ENCODE measurements at places on chromosomes 5 and 9. TPM values are rescaled to one million over a fixed set of nuclear protein-coding genes. Genes with fewer than 3 reads are reported as not detected.

SLC34A3 gene
- total RNA-seq: not detected

URM1 gene
- 51.8 TPM for total RNA-seq

SPINK7 gene
- not detected for total RNA-seq

PAIP1 gene
- 48.0 TPM for total RNA-seq

FRMPD1 gene
- not detected for total RNA-seq

DNA sequence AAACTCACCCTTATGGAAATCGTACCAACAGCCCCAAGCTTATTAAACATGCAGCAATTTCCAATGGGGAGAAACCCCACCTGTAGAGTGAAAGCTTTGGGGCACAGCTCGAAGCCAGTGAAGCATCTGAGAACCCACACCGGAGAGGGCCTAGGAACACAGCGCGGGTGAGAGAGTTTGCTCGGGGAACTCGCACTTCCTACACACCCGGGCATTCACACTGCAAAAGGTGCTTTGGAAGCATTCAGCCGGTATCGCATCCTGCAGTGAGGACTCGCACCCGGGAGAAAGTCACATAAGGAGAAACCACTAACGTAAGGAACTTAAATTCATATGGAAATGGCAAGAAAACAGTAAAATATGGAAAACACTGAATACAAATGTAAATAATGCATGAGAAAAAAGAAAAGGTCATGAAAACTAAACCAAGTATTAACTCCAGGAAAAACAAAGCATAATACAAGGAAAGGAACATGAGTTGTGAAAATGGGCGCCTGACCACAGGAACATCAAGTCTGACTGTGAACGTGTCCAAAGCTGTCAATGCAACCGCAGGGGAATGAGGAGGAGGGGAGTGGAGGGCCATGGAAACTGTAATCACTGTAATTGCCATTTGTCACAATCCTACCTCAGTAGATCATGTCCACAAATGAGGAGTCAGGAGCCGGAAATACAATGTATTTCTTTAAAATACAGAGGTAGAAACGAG is 28.7 kb downstream of the CAMSAP1 start:
- no peak for DNase-seq

GRCh38 chr5:82728926-82729702 is 348.1 kb downstream of the TMEM167A start:
- DNase-seq: no peak

SPACA9 gene
- total RNA-seq: 5.7 TPM

DNA sequence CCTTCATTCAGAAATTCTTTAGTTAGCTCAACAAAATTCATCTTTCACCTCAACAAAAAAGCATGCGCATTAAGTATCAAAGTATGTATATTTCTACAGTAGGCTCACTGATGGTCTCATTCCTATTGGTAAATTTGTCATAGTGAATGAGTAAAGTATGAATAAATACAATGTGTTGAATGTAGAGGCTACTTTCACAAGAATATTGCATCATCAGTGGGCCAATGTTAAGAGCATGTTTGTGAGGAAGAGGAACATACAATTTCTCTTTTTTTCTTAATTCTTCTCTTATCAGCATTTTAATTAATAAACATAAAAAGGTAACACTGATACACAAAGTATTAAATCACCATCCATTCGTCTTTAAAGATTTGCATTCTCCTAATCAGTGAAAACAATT is 505.1 kb downstream of the CETN3 start:
- DNase-seq: no peak

GRCh38 chr5:138668451-138669380 is 84.5 kb upstream of the CTNNA1 start:
- no peak for DNase-seq

DNA sequence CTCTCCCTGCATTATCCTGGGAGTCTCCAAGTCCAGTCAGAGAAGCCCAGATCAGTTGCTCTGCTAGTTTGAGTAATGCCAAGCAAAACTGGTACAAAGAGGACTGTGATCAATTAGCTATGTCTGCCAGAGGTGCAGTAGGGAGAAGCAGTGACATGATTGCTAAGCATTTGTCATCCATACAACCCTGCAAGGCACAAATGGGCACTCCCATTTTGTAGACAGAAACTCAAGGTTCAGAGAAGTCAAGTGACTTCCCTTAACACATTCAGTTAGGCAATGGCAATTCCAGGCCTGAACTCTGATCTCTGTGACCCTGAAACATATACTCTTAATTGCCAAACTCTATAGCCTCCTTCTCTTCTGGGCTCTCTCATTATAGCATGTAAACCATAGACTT is 34.0 kb downstream of the NDST1 start:
- DNase-seq: no peak

OR1B1 gene
- not detected for total RNA-seq

ZFP2 gene
- 0.32 TPM for total RNA-seq

DNA sequence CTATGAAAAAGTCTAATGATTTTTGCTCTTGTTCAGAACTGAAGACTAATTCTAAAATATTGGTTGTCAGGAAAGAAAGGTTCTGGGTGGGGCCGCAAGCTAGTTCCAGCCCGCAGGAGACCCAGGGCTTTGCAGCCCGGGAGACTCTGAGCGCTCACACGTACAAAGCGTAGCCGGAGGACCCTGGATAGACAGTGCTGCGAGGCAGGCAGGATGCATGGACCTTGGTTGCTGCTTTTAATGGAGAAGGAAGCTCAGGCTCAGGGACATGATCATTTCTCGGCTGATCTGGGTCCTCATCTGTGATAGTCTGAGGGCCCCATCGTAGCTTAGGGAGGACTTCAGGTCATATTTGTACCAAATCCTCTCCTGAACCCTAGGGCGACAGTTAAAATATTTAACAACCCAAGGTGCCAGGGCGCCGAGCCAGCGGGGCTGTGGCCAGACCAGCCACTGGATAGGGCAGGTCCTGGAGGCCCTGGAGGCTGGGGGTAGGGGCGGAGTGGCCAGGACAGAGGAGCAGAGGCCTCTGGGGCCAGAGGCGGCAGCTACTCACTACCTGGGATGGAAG is 70.1 kb upstream of the UNC5A start:
- DNase-seq: no peak

DNA sequence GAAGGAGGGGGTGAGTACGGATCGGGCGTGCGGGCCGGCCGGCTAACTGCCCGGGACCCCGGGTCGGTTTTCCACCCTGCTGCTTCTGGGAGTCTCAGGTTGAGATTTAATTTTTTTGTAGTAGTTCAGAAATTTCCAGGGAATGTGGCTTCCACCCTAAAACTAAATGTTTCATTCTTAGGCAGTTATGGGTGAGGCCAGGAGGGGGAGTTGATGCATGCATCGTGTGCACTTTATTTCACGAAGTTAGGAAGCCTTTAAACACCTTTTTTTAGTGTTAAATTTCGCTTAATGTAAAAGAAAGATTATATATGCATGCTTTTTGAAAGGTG is 905 bp downstream of the CDK9 start:
- no peak for DNase-seq

SMIM32 gene
- total RNA-seq: not detected

DNA sequence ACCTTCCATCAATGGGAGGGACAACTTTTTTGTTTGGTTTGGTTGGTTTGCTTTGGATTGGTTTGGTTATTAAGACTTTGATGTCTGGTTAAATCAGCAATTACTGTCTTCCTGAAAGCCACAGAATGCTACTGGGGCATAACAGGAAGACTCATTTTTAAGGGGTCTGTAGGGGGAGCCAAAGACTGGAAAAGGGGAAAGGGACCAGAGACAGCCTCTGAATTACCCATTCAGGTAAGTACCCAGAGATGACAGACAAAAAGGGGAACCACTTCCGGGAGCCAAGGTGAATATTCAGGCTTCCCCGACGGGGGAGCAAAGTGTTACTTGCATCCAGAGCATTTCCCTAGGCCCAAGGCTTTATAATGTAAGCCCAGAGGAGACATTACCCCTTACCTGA is 4.6 kb upstream of the FEM1C start:
- DNase-seq: peak; percentile 59

DNA sequence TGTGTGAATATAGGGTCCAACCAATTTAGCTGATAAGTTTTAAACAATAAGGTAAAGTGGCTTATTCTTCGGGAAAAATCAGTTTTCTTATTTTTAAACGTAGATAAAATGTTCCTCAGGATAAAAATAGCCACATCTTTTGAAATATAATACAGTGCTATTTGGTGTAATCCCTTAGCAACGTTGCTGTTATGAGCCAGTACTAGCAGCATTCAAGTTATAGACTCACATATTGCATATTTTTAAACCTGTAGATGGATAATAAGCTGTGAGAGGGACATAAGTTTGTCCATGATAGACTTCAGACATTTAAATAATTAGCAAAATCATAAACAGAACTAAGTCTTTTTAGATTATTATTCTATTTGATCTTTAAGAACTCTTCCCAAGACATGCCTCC is 6.3 kb downstream of the PDE4D start:
- no peak for DNase-seq

- DNase-seq: no peak
Measured at GRCh38 chr5:177530638-177531037, 13.9 kb upstream of the DDX41 start.

TMEM245 gene
- total RNA-seq: 40.8 TPM

- DNase-seq: peak; percentile 99
Measured at GRCh38 chr5:1315709-1316587, 21.1 kb upstream of the TERT start.

DNA sequence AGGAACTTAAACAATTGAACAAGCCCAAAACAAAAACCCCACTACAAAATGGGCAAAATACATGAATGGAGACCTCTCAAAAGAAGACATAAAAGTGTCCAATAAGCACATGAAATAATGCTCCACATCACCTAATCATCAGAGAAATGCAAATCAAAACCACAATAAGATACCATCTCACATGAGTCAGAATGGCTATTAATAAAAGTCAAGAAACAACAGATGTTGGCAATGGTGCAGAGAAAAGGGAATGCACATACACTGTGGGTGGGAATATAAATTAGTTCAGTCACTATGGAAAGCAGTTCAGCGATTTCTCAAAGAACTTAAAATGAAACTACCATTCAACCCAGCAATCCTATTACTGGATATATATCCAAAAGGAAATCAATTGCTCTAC is 337.4 kb upstream of the GRIA1 start:
- no peak for DNase-seq

GRCh38 chr9:137007108-137007815 is 10.9 kb upstream of the CLIC3 start:
- DNase-seq: no peak

DNA sequence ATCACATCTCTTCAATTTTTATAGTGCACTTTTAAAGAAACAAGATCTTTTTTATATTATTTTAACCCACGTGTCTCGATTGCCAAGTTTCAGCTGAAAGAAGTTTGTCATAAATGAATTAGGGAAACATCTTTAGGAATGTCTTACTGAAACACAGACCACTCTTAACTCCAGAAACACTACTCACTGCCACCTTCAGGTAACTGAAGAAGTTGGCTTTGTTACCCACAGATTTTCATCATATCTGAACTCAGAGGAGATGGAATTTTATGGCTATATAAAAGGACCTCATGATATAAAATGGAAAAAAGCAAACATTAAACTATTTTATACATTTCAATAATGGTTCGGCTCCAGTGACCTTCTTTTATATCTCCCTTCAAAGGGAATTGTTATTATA is 158.0 kb downstream of the SEMA5A start:
- DNase-seq: no peak

DNA sequence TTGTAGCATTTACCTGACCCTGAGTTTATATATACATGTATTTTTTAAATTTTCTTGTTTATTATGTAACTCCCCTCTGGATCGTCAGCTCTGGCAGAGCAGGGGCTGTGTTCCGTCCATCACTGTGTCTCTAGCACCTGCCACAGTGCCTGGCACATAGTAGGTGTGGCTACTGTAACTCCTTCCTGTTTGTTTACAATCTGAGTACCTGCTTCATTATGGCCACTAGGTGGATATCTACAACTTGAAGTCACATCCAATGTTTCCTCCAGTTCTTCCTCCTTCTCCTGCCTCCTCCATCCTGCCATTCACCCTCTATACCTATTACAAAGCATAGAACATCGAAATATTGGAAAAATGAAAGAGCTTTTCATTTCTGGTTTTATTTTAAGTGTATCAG is 14.2 kb upstream of the PPP1R2B start:
- DNase-seq: peak; percentile 81

- DNase-seq: no peak
Measured at GRCh38 chr9:7137571-7137970, 379.8 kb downstream of the KDM4C start.

- no peak for DNase-seq
Measured at GRCh38 chr5:103617090-103617489, 54.5 kb upstream of the NUDT12 start.

GRCh38 chr5:135576075-135576599 is 2.7 kb downstream of the CXCL14 start:
- no peak for DNase-seq

STPG3 gene
- total RNA-seq: 1.7 TPM

DNA sequence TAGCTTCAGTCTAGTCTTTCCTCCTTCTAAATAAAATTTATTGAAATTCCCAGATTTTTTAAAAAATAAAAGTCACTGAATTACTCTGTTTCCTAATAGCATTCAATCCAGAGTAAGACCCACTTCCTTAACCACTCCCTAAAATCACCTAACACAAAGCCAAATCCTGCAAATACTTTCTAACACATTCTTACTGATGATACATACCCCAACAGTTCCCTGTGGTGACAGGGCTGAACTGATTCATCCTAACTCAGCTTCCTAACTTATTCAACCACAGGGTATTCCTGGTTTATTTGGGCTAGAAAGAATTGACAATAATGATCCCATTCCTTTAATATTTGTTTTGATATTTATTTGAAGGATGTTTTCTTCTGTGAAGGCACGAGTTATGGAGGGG is 40.7 kb upstream of the ZNF300 start:
- no peak for DNase-seq

GRCh38 chr9:26112724-26113123 is 434.5 kb upstream of the TUSC1 start:
- no peak for DNase-seq

PAM gene
- total RNA-seq: not detected

DNA sequence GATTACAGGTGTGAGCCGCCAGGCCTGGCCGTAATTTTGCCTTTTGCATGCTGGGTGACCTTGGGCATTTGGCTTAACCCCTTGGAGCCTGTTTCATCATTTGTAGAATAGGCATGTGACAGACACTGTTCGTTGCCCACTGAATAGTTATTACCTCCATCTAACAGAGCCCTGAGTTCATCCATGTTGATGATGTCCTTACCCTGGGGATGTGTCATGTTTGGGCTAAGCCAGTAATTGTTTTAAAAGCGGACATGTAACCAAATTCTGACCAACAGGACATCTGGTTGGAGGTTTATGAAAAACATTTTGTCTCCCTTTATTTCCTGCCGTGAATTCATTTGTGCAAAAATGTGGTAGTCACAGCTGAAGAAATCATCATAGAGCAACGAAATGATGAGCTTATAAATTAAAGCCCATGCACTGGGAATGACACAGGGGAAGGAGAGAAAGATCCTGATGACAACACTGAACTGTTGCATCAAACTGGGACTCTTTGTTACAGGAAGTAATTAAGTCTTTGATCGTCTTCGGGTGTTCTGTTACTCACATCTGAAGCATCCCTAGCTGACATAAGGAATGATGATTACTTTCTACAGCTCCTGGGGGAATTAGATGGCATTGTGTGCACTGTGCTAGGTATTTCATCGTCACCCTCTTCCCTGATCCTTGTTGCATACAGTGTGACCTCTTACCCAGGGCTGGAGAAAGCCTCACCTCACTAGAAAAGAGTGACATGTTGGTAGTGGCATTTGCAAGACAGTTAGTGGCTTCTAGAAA is 117.8 kb downstream of the FGF18 start:
- no peak for DNase-seq

Data from OCI-LY7 (cell line).